ENCODE measurements at places on chromosomes 16 and 17. TPM values are rescaled to one million over a fixed set of nuclear protein-coding genes. Genes with fewer than 3 reads are reported as not detected.
A peak's percentile ranks its signal among the peaks of the same experiment; 100 is the strongest.

ITGAD gene
- not detected for total RNA-seq

DNA sequence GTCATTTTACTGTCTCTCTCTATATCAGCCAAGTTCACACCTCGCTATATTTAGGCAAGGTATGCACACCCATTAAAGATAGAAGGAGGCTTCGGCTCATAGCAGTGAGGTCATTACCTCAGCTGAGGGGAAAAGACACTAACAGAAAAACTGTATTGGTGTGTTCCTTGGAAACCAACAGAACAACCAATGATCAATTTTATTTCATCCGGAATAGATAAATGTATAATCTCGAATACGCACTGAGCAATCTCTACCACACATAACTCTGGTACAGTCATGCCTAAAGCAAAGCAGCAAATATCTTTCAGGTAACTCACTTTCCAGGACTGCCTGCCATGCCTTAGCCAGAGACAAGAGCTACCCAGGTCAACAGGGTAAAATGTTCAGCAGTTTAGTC, 109.9 kb upstream of the CORO6 start:
- no peak for DNase-seq

GRCh38 chr16:54933281-54934011, 2.8 kb downstream of the IRX5 start:
- no peak for DNase-seq

GRCh38 chr17:77184474-77184873, 43.7 kb downstream of the SEC14L1 start:
- no peak for DNase-seq

DNA sequence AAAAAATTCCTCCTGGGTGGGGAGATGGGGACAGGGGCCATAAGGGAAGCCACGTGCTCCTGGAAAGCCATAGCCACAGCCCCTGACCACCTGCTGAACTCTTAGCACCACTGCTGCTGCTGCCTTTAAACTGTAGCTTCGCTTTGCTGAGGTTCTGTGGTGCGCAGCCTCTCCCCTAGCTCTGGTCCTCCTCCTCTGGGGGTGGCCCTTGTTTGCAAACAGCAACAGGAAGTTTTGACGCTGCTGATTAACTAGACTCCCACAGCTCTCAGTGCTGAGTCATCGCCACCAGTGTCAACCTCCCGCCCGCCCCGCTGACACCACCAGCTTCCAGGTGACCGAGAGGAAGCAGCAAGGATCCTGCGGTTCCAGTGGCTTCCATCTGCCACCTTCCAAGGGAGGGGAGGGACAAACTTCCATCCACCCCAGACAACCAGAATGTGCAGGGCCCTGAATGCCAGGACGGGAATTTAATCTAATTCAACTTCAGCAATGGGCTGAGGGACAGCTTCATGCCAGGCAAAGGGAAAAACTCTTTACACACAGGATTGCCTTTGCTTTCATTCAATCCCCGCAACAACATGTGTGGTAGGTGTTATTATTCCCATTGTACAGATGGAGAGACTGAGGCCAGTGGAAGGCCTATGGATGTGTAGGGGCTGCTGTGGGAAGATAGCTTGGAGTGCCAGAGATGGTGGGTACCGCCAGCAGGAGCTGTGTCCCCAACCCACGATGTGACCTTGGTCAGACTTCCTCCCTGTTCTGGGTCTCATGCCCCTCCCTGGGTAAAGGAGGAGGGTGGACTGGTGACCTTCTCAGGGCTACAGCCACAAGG, 8.1 kb upstream of the KIFC3 start:
- peak; percentile 63 for DNase-seq

DNA sequence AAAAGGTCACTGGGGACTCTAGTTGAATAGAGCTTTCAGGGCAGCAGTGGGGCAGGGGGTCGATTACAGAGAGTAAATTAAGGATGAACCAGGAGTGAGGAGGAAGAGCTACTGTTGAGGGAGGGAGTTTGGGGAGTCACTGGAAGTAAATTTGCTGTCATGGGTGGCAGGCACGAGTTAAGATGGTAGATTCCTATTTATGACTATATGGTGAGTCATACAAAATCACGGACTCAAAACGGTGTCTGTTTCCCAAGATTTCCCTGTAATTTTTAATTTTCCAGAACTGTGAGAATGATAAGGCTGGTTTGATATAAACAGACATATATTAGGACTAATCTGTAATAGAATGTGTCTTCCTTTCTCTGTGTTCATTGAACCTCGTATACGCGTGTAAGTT, 287.6 kb upstream of the GOT2 start:
- no peak for DNase-seq

DNA sequence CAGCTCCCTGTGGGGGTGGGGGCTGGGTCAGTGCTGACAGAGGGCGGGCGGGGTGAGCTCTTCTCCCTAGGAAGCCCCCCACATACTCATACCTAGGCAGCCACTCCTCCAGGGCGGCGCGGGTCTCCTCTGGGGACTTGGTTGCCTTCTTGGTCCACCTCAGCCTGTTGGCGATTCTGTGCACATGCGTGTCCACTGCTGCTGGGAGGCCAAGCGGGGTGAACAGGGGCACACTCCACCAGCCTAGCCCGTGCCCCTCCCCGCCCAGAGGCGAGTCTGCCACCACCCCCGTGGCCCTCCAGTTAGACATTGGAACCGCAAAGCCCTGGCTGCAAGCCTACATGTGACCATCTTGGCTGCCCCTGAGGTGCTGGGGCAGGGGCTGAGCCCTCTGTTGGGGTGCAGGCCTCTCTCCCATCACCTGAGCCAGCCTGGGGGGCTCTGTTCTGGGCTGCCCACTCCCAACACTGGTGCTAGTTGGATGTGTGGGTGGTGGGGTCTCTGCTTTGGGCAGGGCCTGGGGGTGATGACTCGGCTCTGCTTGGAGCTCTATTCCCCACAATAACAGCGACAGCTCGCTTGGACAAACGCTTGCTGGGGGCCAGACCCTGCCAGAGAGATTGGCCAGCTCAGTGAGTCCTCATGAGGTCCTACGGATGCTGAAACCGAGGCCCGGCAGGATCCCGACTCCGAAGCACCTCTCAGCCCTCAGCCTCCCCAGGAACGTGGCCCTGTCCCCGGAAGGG, 7.4 kb downstream of the NTHL1 start:
- DNase-seq: no peak

Data from glomerular endothelial cell (primary cell).